Stimulated activated CD8-positive, alpha-beta memory T cell treated with anti-CD3 and anti-CD28 coated beads, Interleukin-4, amount 100 ng/mL, for 4 hours (primary cell): ENCODE measurements at places on chromosomes 4 and X.

GRCh38 chr4:7392438-7393421, 42.0 kb downstream of the PSAPL1 start:
- no peak for DNase-seq

DNA sequence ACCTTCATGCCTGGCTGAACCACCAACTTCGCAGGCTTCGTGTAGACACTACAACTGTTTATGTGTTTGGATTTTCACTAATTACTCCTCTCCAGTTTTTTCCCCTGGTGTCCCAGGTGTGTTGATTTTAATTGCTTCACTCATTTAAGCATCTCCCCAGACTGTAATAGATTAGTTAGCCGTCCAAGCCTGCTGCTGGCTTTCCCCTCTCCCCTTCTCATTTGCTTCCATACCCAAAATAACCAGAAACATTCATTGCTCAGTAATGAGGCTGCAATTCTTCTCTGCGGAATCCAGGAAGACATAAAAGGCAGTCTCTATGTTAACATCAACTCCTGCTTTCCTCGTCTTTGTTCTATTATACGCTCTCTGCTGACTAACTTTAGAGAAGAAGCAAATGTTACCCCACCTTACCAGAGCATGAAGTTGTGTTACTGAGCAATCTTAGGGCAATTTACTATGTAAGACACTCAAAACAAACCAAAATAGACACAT, 37.9 kb upstream of the SCRG1 start:
- DNase-seq = no peak

- DNase-seq = no peak
Observed at GRCh38 chrX:133985164-133985966, at the start of gene GPC3. GPC3 (minus strand) TSS chrX:133985594.

- DNase-seq = no peak
Observed at GRCh38 chrX:52577464-52578173, 60.8 kb upstream of the XAGE1B start.

DNA sequence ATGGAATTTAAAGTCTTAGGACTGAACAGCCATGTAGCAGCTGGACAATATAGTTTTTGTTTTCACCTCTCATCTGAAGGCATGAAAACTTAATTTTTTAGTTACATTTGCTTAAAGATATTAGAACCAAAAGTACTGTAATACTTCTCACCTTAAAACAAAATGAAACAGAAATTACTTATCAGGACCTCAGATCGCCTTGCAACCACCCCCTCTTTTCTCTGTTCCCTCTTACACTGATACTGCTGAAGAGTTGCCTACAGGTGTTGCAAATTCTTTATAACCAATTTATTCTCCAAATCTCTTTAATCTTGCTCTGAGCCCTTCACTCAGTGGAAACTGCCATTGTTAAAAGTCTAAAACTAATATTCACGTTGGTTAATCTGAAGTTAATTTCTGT, 145.0 kb downstream of the SPCS3 start:
- DNase-seq = no peak

DNA sequence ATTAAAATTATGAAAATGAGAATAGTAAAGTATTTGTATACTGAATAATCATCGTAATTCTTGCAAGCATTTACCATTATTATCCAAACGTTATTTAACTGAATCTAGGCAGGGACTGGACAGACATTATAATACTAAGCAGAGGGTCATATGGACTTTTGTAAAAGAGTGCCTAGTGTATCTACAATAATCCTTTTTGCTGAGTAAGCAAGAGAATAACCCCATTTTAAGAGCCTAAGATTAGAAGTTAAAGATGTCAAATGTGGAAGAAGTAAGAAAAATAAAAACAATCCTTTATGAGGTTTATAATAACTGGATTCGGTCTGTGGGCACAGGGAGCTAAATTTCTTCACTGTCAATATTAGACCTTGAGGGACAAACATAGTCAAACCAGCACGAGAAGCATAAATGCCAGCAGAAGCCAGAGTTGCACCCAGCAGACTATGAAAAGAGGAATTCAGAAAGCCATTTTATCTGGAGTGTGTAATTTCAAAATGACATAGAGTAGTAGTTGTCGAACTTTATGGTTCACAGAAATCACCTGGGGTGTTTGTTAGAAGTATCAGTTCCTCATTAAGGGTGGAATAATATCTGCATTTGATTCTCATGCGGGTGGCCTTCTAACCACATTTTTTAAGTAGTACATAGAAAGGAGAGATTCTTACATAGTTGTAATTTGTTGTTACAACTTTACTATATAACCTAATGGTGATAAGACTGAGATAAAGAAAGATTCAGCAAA, 39.7 kb upstream of the DCLK2 start:
- DNase-seq = no peak

GRCh38 chr4:123083646-123084045, 161.2 kb upstream of the NUDT6 start:
- no peak for DNase-seq

- DNase-seq = no peak
Observed at GRCh38 chr4:174828845-174829701, at the start of gene GLRA3. GLRA3 (minus strand) TSS chr4:174829247; CDS start chr4:174828811, 436 bp downstream.

DNA sequence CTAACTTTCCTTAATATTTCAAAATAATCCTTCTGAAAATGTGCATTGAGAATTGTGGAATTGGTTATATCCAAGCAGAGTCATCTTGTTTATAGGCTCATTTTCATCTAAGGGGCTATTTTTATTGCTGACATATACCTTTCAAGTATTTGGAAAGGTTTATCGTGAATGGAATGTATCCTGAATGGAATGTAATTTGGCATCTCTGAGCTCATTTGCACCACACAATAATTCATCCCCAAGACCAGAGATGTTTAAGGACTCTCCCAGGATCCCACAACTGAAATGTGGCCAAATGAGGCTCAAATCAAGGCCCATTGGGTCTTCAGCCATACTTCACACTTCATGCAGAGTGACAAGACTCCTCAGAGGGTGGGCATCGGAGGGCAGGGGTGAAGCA, 7.5 kb upstream of the SETD7 start:
- no peak for DNase-seq

DNA sequence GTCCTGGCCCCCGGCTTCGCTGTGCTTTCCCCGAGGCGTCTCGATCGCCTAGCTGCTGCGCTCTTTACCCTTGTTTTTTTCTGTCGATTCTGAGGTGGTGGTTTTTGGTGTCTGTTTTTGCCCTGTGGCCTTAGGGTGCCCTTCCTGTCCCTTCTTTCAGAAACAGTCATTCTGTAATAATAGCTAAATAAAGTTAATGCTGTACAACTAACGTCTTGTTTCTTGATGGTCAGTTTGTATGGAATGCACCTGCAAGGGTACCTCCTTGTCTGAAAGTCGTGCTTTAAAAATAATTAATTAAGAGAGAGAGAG, 686 bp downstream of the FIP1L1 start:
- DNase-seq = no peak

DNA sequence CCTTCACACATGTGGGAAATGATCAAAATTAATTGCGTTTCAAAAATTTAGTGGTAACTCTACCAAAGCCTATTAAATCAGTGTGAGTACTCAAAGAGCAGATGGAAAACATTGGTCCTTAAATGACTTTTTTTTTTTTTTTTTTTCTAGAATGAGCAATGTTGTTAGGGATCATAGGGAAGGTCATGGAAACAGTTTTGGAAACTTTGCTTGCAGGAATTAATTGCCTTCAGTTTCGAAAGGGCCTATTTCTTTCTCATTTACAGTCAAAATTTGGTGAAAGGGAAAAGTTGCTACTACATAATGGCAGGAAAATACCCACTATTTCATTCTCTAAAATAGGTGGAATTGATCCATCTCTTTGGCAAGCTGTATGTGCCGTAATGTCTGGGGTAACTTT, 160.9 kb downstream of the RTL9 start:
- no peak for DNase-seq

GRCh38 chr4:39231660-39232059, 49.3 kb downstream of the WDR19 start:
- DNase-seq = no peak

DNA sequence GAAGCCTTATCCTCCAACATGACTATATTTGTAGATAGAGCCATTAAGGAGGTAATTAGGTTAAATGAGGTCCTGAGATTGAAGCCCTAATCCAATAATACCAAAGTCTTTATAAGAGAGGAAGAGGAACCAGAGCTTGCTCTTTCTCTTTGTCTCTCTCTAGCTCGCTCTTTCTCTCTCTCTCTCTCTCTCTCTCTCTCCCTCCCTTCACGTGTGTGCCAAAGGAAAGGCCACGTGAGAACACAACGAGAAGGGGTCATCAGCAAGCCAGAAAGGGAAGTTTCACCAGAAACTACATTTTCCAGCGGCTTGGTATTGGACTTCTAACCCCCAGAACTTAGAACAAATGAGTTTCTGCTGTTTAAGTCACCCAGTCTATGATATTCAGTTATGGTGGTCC, 1540.5 kb downstream of the C4orf33 start:
- DNase-seq = no peak

- no peak for DNase-seq
Observed at GRCh38 chr4:101238706-101239105, 108.6 kb downstream of the PPP3CA start.

DNA sequence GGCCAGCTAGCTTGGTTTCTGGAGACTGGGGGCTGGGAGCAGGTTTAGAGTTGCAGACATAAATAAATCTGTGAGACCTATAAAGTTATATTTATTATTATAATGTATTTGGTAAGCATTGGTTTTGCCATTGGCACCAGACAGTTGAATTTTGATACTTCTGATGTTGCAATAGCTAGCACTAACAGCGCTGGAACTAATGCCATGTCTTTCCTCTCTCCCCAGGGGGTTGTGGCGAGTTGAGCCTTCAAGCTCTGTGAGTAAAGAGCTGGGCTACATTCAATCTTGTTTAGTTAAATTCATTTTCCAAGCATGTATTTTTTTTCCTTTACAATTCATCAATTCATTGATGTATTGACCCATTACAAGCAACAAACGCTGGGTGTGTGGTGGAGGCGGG, 358.7 kb upstream of the NR3C2 start:
- DNase-seq = no peak

- DNase-seq = no peak
Observed at GRCh38 chr4:144718958-144719512, 73.1 kb downstream of the HHIP start.
